Brain (organoid and tissue), 16 donors: ENCODE measurements at places on chromosomes 2 and 18. TPM values are rescaled to one million over a fixed set of nuclear protein-coding genes. Genes with fewer than 3 reads are reported as not detected.

- peak; percentile 12 for DNase-seq
Measured at GRCh38 chr2:73285159-73285739, 971 bp upstream of the FBXO41 start.

DNA sequence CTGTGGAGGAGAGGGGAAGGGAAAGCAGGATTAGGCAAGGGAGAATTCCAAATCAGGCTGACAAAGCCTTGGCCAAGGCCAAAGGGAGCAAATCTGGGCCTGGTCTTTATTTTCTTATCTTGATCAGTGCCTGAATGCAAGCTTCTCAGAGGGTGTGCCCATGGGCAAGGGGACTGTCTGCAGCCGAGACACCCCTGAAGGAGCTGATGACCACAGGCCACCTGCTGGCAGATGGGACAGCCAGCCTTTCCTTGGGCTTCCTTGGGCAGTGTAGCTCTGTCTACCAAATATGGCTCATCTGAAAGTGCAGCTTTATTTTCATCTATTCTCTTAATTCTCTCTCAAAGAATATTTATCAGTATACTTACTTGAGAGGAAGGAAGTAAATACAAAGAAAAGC is 117.0 kb downstream of the PKP4 start:
- no peak for DNase-seq

The SS18 gene
- 24.4 TPM for polyA plus RNA-seq

The RAB17 gene
- polyA plus RNA-seq = 7.5 TPM
